ENCODE measurements at places on chromosomes 16 and 17.

GRCh38 chr16:70416748-70417616 is 21.9 kb downstream of the ST3GAL2 start:
- no peak for DNase-seq
- no peaks in the 10 kb centered on the region for H3K27me3 ChIP-seq
- no peak overlapping the region for H3K27ac ChIP-seq
- no peaks in the 10 kb centered on the region for H3K4me1 ChIP-seq

GRCh38 chr17:43911904-43912303 is 4.6 kb upstream of the MPP2 start:
- H3K4me3 ChIP-seq = no peak overlapping the region
- H3K27ac ChIP-seq = no peak overlapping the region
- no peak for DNase-seq
- H3K4me1 ChIP-seq = peaks cover 11% of the 10 kb centered on the region
- H3K27me3 ChIP-seq = peaks cover 39% of the 10 kb centered on the region
- no peaks in the 10 kb centered on the region for H3K36me3 ChIP-seq

DNA sequence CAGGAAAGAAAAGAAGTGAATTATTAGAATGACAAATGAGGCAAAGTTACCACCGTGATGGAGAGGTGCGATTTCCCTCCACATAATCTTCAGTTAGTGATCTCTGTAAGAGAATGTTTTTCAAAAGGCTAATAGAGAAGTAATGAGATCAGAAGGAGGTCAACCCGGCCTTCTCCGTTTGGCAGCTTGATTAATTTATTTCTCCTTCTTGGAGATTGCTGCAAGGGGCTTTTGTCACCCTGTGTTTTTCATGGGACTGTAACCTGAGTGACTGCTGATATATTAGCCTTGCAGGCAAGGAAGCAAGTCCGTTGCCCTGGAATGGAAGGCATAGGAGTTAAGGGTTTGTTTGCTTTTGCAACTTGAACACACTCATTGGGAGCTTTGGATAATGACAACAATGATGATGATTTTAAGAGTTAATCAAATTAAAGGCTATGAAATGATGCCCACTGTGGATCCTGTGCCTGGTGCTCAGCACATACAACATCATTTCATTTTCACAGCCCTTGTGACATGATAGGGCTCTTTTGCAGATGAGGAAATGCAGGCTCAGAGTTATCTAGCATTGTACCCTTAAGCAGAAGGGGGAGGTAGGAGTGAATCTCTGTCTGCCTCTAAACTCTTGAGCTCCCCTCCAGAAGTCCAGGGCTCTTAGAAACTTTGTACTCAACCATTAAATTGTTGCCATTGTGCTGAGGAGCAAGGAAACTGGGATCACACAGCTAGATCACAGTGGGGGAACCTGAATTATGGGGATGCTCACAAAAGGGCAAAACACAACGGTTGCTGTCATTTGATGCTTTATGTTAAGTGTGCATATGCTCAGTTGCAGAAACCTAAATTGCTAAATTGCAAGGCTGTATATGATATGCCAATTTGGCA is 226.3 kb downstream of the WWOX start:
- H3K27ac ChIP-seq = no peak overlapping the region
- no peak for DNase-seq
- H3K4me1 ChIP-seq = no peaks in the 10 kb centered on the region

DNA sequence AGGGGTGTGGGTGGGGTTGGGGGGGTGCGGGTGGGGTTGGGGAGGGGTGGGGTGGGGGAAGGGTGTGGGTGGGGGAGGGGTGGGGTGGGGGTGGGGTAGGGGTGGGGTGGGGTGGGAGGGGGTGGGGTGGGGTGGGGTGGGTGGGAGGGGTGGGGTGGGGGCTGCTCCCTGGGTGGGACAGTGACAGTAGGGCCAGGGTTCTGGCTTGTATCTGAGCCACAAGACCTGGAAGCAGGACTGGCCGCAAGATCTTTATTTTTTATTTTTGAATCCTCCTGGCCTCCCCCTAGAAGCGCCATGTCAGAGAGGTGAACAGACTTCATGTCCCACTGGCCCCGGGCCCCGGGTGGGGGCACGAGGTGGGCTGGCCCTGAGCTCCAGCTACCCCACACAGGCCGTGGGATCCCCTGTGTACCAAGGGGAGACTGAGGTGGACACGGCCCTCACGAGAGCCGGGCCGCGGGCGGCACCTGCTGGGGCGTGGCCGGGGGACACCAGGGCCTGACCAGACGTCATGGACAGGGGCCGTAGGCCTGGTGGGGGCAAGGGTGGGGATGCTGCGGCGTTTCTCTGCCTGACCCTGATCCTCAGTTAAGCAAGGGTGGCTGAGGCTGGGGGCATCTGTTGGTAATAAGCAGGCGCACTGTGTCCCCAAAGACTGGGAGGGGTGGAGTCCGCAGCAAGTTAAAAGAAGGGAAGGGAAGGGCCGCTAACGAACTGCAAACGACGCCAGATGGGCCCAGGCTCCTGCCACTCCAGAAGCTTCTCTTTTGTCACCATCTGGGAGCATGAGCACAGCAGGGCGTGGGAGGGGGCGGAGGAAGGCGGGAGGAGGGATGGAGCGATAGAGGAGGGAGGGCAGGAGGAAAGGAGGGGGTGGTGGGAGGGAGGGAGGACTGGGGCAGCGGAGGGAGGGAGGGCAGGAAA is 22.3 kb upstream of the PABPN1L start:
- no peaks in the 10 kb centered on the region for H3K27me3 ChIP-seq
- DNase-seq = no peak

- peak; percentile 50 for DNase-seq
- H3K27me3 ChIP-seq = no peaks in the 10 kb centered on the region
- no peak overlapping the region for H3K27ac ChIP-seq
These were observed 1.8 kb upstream of the RARA start for GRCh38 chr17:40307001-40307730.

GRCh38 chr17:77602062-77602746 is 356.3 kb upstream of the TNRC6C start:
- peaks cover 5% of the 10 kb centered on the region for H3K27me3 ChIP-seq
- H3K4me3 ChIP-seq = no peak overlapping the region
- no peak overlapping the region for H3K27ac ChIP-seq
- peaks cover 11% of the 10 kb centered on the region for H3K4me1 ChIP-seq
- DNase-seq = peak; percentile 53

- peaks cover 10% of the 10 kb centered on the region for H3K4me1 ChIP-seq
- no peaks in the 10 kb centered on the region for H3K36me3 ChIP-seq
- no peak overlapping the region for H3K27ac ChIP-seq
- H3K27me3 ChIP-seq = no peaks in the 10 kb centered on the region
- peak overlapping the region; percentile 58 for H3K4me3 ChIP-seq
These were observed 549 bp downstream of the SLC26A11 start for GRCh38 chr17:80220736-80221215.

GRCh38 chr17:9199571-9200551 is 178.6 kb downstream of the NTN1 start:
- no peak overlapping the region for H3K27ac ChIP-seq
- no peak for DNase-seq
- no peaks in the 10 kb centered on the region for H3K27me3 ChIP-seq

DNA sequence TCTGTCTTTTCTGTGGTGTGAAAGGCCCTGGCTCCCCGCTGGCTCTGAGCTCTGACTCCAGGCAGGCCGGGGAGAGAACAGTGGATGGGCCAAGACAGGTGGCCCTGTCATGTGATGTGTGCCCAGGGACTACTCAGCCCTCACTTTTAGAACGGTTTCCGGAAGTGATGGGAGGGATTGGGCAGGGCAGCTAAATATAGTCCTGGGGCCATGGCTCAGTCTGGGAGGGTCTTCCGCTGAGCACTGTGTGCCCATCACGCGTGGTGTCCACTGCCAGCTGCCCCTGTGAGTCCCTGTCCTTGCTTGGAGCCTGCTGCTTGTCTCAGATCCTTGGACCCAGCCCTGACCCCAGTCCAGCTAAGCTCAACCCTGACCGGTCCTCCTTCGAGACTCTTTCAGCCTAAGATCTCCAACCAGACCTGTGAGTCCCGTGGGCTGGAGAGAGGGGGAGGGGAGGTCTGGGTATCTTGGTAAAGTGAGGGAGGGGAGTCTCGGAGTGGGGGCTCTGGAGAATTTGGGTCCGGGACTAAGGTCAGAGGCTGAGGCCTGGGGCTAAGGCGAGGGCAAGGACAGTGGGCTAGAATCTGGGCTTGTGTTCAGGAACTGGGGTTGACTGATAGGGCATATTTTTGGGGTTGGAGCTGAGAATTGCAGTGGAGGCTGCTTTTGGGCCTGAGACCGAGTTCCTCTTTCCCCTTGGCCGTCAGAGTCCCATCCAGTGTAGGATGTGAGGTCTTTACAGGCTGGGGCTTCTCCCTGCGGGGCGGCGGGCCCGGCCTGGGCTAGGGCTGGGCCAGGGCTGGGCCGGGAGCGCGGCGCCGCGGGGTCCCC is at the start of gene TRIM72:
TSS of gene TRIM72 (plus strand) at position 243 of the 831 bp plus-strand sequence. CDS start 620 bp downstream, outside the sequence.
- H3K27me3 ChIP-seq = peaks cover 46% of the 10 kb centered on the region
- H3K4me3 ChIP-seq = peak within 1 kb of the TSS; percentile 51
- no peak for DNase-seq
- no peaks in the 10 kb centered on the region for H3K36me3 ChIP-seq

DNA sequence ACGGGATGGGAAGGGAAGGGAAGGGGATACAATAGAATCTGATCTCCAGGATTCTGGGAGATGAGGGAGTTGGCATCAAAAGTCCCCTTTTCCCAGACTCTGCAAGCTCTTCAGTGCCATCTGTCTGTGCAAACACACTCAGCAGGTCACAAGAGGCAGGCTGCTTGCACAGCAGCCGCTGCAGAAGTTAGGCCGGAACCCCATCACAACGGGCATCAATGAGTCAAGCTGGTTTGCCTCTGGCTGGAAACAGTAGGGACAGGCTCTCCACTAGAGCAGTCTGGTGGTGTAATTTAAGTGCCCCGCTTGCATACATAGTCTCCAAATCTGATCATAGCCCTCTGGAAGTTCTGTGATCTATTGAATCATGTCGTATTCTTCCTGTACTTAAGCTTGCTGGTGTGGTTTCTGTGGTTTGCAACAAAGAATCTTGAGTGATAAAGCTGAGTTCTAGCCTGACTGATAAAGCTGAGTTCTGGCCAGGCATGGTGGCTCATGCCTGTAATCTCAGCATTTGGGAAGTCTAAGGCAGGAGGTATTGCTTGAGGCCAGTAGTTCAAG is 33.7 kb upstream of the KDM8 start:
- H3K36me3 ChIP-seq = no peaks in the 10 kb centered on the region
- DNase-seq = peak; percentile 99
- no peak overlapping the region for H3K27ac ChIP-seq
- H3K4me1 ChIP-seq = no peaks in the 10 kb centered on the region
- H3K27me3 ChIP-seq = no peaks in the 10 kb centered on the region

DNA sequence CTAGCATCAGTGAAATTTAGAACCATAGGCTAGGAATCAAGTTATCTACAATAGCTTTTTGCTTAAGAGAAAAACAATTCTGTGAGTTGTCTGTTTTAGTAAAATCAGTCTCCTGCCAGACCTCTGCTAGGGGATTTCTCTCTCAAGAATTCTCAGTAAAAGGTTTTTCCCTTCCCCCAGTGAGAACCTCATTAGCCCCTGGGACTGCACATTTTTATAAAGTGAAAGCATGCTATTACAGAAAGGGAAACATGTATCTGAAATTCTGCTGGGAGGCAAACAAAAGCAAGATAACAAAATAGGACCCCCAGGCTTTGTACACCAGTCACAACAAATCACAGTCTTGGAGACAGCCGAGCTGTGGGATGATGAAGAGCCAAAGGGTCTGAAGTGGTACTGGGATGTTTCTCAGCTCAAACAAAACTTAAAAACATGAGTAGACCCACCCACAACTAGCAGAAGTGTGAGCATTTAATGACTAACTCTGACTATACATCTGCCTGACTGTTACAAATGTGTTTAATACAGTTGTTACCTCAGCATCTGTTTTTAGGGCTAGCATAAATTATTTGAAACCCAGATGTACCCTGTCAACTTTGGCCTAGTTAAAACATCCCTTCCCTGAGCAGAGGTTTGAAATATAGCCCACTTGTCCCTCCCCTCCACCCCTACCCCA is 20.0 kb upstream of the GLG1 start:
- peaks cover 4% of the 10 kb centered on the region for H3K4me1 ChIP-seq
- no peaks in the 10 kb centered on the region for H3K27me3 ChIP-seq
- DNase-seq = peak; percentile 29
- peaks cover 45% of the 10 kb centered on the region for H3K36me3 ChIP-seq

DNA sequence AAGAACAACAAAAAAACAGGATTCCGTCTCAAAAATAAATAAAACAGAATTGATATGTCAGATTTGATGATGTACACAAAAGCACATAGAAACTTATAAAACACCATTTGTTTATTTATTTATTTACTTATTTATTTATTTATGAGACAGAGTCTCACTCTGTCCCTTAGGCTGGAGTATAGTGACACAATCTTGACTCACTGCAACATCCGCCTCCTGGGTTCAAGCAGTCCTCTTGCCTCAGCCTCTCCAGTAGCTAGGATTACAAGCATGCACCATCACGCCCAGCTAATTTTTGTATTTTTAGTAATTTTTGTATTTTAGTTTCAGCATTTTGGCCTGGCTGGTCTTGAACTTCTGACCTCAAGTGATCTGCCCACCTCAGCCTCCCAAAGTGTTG is 21.4 kb downstream of the BCAS3 start:
- H3K27me3 ChIP-seq = no peaks in the 10 kb centered on the region
- DNase-seq = no peak
- no peak overlapping the region for H3K27ac ChIP-seq
- H3K36me3 ChIP-seq = no peaks in the 10 kb centered on the region
- no peaks in the 10 kb centered on the region for H3K4me1 ChIP-seq
- no peak overlapping the region for H3K4me3 ChIP-seq

DNA sequence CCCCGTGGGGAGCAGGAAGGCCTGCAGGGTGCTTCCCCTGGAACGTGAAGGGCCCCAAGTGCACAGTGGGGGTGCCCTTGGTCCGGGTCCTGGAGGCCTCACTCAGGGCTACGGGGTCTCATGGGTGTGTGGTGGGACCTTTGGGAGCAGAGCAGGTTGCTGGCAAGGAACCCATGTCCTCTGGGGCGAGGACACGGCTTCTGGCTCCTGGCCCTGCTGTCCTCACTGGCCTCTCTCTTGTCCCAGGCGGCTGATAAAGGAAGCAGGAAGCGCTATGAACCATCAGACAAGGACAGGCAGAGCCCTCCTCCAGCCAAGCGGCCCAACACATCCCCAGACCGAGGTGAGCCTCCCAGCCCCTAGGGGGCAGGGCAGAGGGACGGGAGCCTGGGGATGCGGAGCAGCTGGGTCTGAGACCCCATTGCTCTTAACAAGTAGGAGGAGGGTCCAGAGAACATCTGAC is 9.8 kb upstream of the IL17C start:
- no peak overlapping the region for H3K4me3 ChIP-seq
- no peaks in the 10 kb centered on the region for H3K4me1 ChIP-seq
- no peak for DNase-seq
- H3K27me3 ChIP-seq = no peaks in the 10 kb centered on the region

- H3K27ac ChIP-seq = no peak overlapping the region
- H3K27me3 ChIP-seq = no peaks in the 10 kb centered on the region
- H3K36me3 ChIP-seq = no peaks in the 10 kb centered on the region
- peak; percentile 5 for DNase-seq
- no peak overlapping the region for H3K4me3 ChIP-seq
- H3K4me1 ChIP-seq = no peaks in the 10 kb centered on the region
These were observed 51.8 kb downstream of the CA10 start for GRCh38 chr17:52106638-52107261.

- no peaks in the 10 kb centered on the region for H3K27me3 ChIP-seq
- H3K36me3 ChIP-seq = no peaks in the 10 kb centered on the region
- no peak overlapping the region for H3K4me3 ChIP-seq
- no peaks in the 10 kb centered on the region for H3K4me1 ChIP-seq
- peak; percentile 5 for DNase-seq
These were observed 174.2 kb downstream of the TANC2 start for GRCh38 chr17:63140255-63140654.

- peaks cover 21% of the 10 kb centered on the region for H3K4me1 ChIP-seq
- DNase-seq = no peak
- H3K27ac ChIP-seq = no peak overlapping the region
- no peaks in the 10 kb centered on the region for H3K36me3 ChIP-seq
- H3K4me3 ChIP-seq = no peak overlapping the region
These were observed 2.0 kb downstream of the ADCY7 start for GRCh38 chr16:50268352-50268751.
